ENCODE measurements at places on chromosomes 6 and 20.

GRCh38 chr6:53673162-53673727 is 7.7 kb upstream of the KLHL31 start:
- no peak for DNase-seq

DNA sequence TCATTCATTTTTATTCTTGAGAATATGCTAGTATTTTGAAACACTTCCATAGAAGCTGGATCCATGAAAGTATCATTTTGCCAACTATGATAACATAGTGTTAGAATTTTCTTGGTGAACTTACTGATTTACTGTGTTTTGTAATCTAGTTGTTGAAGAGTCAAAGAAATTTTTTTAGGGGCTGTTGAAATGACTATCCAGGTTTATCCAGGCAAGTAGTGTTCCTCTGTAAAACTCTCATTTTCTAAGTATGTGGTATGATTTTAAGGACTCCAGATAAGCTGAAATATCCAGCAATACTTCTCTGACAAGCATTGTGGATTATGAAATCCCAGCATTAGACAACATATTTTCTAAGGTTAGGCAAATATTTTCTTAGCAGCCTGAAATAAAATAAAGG is 95.9 kb downstream of the GRIK2 start:
- no peak for DNase-seq

GRCh38 chr6:17233531-17233930 is 47.6 kb upstream of the RBM24 start:
- no peak for DNase-seq

- DNase-seq: no peak
Observed at GRCh38 chr6:82484001-82484400, 120.4 kb downstream of the TPBG start.

DNA sequence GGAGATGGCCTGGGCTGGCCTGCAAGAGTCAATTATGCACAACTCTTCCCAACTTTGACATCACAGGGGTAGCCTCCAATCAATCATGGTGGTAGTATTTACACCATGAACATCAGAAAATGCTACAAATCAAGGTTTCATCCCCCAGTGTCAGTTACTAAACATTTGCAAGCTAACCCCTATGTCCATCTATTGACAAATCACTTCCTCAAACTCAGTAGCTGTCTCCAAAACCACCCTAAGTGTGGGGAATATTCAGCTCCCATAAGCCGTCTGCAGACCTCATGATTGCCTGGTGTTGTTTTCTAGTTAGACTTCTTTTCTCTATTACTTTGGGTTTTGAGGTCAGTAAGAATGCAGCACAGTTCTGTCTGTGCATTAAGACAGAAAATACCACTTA is 200.8 kb upstream of the RIN2 start:
- DNase-seq: no peak

GRCh38 chr20:53660078-53660909 is 66.7 kb upstream of the ZNF217 start:
- DNase-seq: no peak

- DNase-seq: no peak
Observed at GRCh38 chr6:169200893-169201514, 52.6 kb downstream of the THBS2 start.

- DNase-seq: no peak
Observed at GRCh38 chr20:56506103-56506502, 18.4 kb upstream of the FAM209A start.

- no peak for DNase-seq
Observed at GRCh38 chr6:140366991-140367390, 992.5 kb upstream of the CITED2 start.

DNA sequence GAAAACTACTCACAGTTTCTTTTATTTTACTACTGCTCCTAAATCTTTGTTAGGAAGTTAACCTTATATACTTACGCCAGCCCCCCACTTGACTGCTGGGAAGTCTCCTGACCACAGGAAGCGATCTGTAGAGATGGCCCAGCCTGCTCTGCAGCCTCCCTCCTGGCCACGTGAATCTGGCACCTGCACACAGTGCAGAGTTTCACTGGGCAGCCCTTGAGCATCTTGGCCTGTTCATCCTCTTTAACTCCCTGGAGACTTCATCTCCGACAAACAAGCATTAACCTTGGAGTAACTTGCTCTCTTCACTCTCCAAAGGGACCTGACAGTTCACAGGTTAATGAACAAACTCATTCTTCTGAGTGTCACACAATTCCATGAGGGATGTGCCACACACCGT is 294.1 kb downstream of the BTBD9 start:
- no peak for DNase-seq

DNA sequence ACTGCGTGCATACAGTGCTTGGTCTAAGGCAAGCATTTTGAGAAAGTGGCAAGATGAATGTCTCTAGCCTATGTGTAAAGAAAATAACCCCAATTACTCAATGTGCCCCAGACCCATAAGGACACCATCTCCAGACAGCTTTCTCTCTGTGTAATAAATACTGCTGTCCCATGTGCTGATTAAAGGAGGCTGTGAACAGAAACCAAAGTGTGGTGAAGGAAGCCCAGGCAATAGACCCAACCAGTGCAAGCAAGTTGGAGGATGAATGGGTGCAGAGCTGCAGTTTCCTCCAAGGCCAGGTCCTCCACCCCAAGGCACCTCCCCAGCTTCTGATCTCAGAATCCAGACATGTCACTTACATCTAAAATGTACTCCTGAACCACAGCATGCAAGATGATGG is 60.6 kb downstream of the TRAM2 start:
- no peak for DNase-seq

GRCh38 chr6:126038234-126038633 is 51.9 kb downstream of the TRMT11 start:
- DNase-seq: no peak

DNA sequence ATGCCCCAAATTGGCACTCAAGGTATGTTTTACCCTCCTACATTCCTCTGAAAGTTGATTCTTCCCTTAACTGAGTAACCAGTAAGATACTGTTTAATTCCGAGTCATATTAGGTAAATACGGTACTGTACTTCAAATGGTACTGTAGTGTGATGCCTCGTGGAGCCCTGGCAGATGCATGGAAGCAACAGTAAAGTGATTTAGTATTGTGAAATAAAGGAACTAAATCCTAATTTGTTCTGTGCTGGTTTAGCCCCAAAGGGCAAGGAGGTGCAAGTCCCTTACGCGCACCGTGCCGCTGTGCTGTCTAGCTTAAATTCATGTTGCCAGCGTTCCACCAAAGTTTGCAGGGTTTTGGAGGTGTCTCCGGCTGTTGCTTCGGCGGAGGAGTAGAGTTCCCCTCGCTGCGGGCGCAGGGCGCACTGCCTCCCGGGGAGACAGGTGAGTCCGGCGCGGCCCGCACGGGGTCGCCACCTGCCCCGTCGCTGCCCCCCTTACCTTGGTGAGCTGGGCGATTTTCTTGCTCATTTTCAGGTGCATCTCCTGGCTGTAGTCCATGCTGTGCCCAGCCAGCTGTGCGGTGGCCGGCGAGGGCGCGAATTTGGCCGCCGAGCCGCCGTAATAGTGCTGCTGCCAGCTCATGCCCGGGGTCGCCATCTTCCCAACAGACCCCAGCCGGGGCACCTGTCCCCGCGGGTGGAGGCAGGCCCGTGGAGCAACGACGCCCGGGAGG is 655 bp downstream of the FAM184A start:
- DNase-seq: no peak

Data from vagina (tissue), 2 donors.